Right lobe of liver (tissue), 6 donors: ENCODE measurements at places on chromosomes 2 and 18. TPM values are rescaled to one million over a fixed set of nuclear protein-coding genes. Genes with fewer than 3 reads are reported as not detected.

The ITGAV gene
- 48.4 TPM for total RNA-seq

The MRO gene
- total RNA-seq = 3.0 TPM

The RGPD8 gene
- total RNA-seq = 9.3 TPM

DNA sequence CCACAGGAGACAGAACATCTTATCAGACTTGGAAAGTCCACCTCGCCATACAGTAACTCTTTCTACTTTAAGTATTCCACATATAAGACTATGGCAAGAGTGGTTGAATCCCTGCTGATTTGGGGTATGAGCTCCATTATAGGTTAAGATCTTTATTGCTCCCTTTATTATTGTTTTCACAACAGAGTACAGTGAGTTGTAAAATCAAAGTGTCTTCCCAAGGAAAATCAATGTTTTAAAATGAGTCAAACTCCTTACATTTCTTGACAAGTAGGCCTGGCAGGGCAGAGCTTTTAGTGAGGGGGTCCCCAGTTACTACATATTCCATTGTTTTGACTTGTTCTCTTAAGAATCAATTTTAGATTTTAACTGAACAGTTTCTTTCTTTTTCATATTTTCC lies 49.6 kb upstream of the STAT1 start:
- H3K27ac ChIP-seq = no peak overlapping the region
- no peaks in the 10 kb centered on the region for H3K36me3 ChIP-seq
- no peaks in the 10 kb centered on the region for H3K27me3 ChIP-seq
- no peak overlapping the region for H3K4me3 ChIP-seq
- H3K4me1 ChIP-seq = no peaks in the 10 kb centered on the region
- no peak for DNase-seq

DNA sequence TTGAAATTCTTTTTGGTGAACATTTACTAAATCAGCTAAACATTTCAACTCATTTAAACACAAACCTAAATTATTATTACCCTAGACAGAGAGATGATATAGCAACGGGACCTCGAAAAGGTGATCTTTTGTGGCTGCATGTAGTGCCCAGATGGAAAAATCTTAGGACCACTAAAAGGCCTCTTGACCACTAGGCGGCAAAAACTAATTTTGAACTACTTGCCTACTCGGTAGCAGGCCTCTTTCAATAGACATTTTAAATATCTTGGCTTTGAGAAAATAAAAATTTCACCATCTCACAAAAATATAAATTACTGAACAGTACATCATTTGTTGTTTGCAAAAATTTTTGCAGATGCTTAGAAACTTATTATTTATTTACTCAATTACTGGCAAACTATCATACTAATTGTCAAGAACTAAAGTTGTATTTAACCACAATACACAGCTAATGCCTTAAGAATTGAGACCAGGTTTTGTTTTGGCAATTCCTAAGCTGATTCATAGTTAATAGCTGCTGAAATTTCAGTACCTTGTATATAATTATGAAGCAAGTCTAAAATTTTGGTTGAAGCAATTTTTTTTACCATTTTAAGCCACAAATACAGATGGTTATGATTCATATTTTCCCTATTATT lies 9.4 kb downstream of the COL3A1 start:
- H3K4me3 ChIP-seq = no peak overlapping the region
- H3K27ac ChIP-seq = no peak overlapping the region
- H3K4me1 ChIP-seq = no peaks in the 10 kb centered on the region
- no peaks in the 10 kb centered on the region for H3K27me3 ChIP-seq
- no peak for DNase-seq

GRCh38 chr2:238506371-238507068 lies 79.8 kb downstream of the ASB1 start:
- no peak overlapping the region for H3K27ac ChIP-seq
- H3K4me1 ChIP-seq = no peaks in the 10 kb centered on the region
- H3K4me3 ChIP-seq = no peak overlapping the region
- H3K27me3 ChIP-seq = no peaks in the 10 kb centered on the region
- H3K36me3 ChIP-seq = no peaks in the 10 kb centered on the region
- no peak for DNase-seq

DNA sequence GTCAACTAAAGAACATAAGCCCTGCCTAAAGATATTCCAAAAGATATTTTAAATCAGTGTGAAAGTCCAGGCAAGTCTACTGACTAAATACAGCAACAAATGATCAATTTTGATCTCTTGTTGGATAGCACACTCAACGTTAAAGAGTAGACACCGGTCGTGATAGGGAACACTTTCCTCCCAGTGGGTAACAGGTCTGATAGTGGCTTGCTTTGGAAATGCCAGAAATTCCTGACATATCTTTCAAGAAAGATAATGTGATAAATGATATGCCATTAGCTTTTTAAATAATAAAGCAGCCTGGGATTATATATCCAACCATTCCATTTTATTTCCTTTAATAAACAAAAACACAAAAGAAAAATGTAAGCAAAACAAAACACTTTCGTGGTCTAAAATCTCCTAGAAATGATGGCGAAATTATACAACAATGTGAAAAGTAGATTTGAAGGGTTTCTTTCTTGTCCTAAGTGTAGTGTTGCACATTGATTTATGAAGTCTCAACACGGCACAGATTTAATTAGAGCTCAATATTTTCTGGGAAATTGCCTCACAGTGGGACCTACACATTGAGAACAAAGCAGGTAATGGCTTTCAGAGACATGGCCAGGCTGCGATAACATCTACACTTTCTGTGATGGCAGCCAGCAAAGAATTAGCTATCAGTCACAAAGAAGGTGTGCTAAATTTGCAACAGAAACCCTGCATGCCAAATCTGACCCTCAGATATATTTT lies 158.6 kb downstream of the PPP1R1C start:
- H3K36me3 ChIP-seq = no peaks in the 10 kb centered on the region
- no peak overlapping the region for H3K27ac ChIP-seq
- DNase-seq = no peak
- H3K27me3 ChIP-seq = no peaks in the 10 kb centered on the region
- no peak overlapping the region for H3K4me3 ChIP-seq

DNA sequence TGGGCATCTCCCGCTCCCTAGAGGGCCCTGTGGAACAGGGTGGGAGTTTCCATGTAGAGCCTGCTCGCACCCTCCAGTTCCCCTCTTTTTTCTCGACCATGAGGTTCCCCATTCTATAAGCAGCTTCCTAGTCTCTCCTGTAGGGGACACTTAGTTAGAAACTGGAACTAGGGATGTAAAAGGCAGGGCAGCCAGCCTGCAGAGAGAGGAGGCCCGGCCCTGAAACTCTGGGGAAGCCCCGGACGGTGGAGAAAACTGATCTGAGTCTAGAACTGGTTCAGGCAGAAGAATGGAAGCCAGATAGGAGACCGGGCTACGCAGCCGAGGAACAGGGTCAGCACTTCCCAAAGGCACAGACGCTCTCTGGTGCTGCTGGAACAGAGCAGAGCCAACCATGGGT lies 51.6 kb upstream of the ATG16L1 start:
- DNase-seq = no peak
- no peaks in the 10 kb centered on the region for H3K36me3 ChIP-seq
- H3K4me3 ChIP-seq = no peak overlapping the region
- H3K4me1 ChIP-seq = no peaks in the 10 kb centered on the region
- H3K27me3 ChIP-seq = no peaks in the 10 kb centered on the region
- H3K27ac ChIP-seq = no peak overlapping the region
